GM19239 (cell line): ENCODE measurements at places on chromosomes 11 and 22.

DNA sequence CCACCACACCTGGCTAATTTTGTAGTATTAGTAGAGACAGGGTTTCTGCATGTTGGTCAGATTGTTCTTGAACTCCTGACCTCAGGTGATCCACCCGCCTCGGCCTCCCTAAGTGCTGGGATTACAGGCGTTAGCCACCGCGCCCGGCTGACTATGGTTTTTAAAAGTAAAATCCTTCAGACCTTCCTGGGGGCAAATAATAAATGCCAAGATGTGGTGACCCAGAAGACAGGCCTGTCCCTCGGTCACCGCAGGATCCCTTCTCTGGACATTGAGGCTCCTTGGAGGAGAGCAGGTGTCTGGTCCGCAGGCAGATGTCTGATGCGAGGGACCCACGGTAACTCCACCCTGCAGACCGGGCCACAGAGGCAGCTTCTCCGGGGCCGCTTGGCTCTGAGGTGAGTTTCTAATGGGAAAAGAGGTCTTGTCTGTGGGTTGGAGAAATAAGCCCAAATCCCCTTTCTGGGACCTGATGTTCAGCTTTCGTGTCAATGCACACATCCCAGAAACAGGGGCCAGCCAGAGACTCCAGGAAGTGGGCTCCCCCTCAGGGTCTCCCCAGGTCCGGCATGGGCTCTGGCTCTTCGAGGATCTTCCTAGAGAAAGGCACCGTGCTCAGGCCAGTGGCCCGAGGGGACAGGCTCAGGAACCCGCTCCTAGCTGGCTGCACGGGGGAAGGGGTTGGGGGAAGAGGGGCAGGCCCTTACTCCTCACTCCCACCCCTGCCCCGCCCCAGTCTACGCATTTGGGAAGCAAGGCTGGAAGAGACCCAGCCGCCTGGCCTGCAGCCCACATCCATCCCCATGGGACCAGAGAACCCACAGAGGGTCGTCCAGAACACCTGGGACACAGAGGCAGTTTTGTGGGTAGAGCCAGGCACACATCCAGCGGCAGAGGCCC, 100.6 kb downstream of the WNT7B start:
- no peak for DNase-seq

GRCh38 chr11:127627204-127627603, 626.6 kb upstream of the KIRREL3 start:
- DNase-seq: no peak

DNA sequence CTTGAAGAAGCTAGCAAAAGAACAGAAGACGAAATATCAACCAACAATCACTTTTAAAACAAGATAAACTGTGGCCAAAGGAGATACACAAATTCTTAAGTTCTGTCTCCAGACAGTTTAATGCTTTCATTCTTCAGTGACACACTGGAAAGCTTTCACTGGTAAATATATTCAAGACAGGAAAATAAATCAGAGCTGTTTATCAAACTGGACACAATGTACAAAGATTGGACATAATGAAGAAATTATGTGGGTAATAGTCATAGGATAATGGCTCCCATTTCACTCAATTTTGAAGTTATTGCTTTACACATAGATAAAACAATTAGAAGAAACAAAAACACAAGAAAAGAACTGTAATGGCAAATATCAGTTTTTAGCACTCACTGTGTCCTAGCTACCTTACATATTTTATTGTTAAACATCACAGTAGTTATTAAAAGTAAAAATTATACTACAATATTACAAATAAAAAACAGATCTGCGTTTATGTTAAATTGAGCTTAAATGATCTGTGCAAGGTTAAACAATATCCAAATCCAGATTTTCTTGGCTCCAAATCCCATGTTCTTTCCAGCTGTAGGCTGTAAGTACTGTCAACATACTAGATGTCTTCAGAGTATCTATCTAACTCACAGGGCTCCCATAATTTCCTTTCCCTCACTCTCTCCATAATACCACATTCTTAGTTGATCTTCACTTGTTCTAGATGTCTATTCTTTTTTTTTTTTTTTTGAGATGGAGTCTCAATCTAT, 38.6 kb upstream of the NOX4 start:
- no peak for DNase-seq

GRCh38 chr11:126190792-126191191, 20.7 kb downstream of the RPUSD4 start:
- no peak for DNase-seq

DNA sequence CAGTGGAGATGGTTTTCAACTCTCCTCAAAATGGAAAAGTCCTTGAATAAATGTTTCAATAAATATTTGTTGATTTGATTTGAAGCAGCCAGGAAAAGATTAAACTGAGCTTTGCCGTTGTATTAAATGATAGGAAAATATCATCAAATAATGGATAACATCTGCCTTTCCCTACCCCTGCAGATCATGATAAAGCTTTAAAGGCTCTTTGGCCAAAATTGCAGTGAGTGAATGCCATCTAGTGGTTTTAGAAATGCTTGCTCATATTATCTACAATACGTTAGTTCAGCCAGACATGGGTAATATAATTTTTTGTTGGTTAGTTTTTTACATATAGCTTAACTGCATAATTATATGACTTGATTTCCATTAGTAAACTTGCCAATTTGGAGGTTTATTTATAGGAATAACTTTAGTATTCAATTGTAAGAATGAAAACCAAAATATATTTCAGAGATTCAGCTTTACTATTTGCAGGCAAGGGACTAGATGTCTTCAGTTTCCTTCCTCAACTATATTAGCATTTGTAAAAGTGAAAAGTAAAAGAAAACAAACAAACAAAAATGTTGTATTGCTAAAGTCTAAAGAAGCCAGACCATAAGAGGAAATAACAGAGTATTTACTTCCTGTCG, 159.2 kb downstream of the MSANTD4 start:
- no peak for DNase-seq

DNA sequence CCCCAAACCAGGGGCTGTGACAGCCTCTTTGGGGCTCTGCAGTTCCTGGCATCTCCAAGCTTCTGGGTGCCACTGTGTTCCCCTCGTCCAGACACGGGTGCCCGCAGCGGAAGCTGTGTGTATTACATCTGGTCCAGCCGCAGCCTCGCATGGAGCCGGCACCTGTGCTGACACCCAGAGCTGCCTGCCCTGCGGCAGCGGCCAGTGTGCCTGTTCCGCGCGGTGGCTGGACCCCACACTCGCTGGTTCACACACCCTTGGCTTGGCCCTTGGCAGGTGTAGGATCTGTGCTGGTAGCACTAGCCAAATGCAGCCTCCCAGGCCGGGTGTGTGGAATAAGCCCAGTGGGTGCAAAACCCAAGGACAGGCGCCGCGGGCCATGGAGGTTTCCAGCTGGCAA, 24.5 kb upstream of the RNASEH2C start:
- no peak for DNase-seq

DNA sequence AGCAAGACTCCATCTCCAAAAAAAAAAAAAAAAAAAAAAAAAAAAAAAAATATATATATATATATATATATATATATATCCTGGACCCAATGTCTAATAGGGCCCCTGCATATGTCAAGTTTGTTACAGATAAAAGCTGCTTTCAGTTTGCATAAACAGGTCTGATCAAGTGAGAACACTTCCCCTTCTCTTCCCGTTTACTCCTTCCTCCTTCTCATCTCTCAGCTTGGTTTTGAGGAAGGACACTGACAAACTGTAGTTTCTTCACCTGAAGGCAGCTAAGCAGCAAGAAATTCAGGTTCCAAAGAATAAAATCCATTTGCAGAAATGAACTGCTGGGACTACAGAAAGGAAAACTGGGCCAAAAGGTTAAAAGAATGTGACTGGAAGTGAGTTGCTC, 11.7 kb downstream of the THOC5 start:
- DNase-seq: no peak

GRCh38 chr22:25392584-25392983, 171.9 kb upstream of the GRK3 start:
- no peak for DNase-seq

- DNase-seq: no peak
These were observed 76.8 kb downstream of the MPPED2 start for GRCh38 chr11:30509364-30509763.
